ENCODE measurements at places on chromosomes 2 and 18.

DNA sequence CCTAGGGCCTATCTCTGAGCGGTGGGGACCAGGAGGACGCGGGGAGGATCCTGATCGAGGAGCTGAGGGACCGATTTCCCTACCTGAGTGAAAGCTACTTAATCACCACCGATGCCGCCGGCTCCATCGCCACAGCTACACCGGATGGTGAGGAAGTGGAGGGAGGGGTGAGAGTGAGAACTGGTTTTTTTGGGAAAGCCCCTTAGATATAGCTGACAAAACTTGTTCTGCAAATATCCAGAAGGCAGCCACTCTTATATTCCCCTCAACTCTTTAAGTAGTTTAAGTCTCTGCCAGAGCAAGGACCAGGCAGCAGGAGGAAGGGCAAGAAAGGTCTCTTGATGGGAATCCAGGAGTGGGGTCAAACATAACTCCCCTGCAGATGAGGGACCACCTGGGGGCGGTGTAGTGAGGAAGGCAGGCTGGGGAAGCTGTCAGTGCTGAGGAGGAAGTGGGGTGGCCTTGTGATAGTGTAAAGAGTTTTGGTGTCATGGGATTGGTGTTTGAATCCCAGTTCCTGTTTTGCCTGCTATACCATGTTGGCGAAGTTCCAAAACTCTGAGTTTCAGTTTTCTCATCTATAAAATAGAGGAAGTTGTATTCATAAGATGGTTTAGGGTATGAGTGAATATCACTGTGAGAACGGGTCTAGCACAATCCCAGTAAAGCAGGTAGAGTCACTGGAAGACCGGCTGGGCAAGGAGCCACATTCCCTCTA lies 3.4 kb downstream of the NAGK start:
- no peak for DNase-seq

GRCh38 chr2:233358335-233358734 lies 4.0 kb downstream of the DGKD start:
- DNase-seq = no peak

DNA sequence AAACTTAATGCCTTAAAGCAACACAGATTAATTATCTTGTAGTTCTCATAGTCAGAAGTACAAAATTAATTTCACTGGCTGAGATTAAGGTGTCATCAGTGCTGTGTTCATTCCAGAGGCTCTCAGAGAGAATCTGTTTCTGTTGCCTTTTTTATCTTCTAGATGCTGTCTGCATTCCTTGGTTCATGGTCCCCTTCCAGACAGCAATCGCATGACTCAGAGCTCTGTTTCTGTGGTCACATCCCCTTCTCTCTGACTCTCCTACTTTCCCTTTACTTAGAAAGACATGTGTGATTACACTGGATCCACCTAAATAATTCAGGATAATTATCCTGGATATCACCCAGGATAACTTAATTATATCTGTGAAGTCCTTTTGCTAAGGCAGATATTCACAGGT lies 148.6 kb downstream of the MAIP1 start:
- DNase-seq = peak; percentile 54

DNA sequence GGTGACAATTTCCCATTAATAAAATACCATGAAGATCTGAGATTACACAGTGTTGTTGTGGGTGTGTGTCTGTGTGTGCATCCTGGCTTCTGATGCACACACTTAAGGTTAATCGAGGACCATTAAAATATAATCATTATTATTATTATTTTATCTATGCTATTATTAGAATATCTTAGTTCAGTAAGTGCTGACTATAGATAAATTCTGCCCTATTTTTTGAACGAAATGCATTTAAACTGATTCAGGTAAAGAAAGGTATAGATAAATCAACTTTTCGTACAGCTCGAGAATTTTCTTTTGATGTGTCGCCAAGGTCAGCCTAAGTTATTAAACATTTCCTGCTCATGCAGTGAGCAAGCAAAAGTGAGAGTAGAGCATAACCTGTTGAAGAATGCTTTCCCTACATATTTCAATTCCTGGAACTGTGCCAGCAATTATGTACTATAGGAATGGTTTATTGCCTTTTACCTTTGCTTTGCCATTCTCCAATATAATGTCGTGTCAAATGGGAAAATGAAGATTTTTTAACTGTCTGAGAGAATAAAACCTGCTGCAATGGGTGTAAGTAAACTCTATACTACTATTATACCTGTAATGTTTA lies 25.8 kb downstream of the KCNJ3 start:
- DNase-seq = no peak

DNA sequence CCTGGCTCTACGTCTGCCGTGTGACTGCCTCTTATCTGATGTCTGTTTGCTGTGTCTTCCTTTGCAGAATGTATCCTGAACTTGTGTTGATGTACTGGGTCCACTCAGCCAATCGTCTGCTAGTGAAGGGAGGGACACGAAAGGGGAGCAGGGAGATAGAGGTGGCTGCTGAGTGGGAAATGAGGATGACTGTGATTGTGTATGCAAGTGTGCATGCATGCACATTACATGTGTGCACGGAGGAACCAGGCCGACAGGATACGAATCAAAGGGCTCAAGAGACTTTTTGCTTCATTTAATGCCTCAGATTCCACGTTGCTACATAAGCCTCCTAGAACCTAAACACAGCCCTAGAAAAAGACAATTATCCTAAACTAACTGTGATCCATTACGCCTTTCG lies 111.2 kb downstream of the TFCP2L1 start:
- DNase-seq = no peak

DNA sequence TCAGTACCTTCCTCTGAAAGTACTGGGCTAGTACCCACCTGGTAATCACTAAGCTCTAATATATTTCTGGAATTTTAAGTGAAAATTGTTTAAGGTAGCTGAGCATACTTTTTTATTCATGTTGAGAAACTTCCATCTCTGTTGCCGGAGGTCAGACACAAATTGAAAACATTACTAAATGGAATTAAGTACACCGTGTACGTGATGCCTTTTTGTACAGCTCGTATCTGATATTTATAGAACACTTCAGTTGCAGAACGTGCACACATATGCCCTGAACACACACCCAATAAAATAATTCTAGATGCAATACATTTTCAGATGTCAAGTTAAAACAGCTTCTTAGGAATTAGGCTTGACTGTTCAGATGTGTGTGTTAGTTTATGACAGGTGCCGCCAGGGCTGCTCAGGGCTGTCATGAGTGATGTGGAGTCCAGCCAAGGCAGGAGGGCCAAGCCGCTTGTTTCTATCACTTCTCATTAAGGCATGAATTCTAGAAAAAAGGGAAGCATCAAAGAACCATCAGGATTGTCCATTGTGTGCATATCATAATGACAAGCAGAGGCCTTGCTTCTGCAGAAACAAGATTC lies 80.9 kb upstream of the FOSL2 start:
- DNase-seq = no peak

- no peak for DNase-seq
These were observed at the start of gene IL1RL2 for GRCh38 chr2:102186791-102187495. IL1RL2 (plus strand) TSS chr2:102187023; CDS start chr2:102187868, 845 bp downstream.

DNA sequence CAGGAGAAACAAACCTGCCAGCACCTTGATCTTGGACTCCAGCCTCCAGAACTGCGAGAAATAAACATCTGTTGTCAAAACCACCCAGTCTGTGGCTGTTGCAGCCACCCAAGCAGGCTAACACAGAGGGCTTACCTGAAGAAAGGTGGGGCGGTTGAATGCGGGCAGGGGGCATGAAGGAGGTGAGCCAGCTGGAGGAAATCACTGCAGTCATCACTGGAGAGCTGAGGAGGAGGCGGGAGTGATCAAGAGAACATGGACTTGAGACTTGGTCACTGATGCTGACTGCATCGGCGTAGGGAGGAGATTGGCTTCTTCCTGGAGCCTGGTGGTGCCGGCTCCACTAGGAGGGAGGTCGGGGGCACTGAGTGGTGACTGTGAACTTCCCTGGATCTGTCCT lies 14.6 kb upstream of the ARMC9 start:
- no peak for DNase-seq

- DNase-seq = no peak
These were observed 42.7 kb downstream of the MAL start for GRCh38 chr2:95068256-95068655.

- no peak for DNase-seq
These were observed 62.1 kb downstream of the NABP1 start for GRCh38 chr2:191740016-191740419.

DNA sequence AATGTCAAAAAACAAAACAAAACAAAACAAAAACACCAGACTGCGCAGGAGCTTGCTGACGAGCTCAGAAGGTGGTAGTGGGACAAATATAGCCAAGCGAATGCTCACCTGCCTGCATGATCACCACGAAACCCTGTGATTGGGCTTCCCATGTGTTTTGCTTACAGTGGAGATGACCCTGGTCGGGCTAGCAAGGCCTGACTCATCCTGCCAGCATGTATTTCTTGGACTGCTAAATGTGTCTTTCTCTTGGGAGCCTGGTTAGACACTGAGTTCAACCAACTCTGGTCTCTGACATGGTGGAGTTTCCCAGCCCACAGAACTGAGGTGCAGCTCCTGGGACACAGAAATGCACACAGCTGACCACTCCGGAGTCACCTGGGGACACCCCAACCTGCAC lies 30.7 kb upstream of the DUSP2 start:
- DNase-seq = peak; percentile 73

DNA sequence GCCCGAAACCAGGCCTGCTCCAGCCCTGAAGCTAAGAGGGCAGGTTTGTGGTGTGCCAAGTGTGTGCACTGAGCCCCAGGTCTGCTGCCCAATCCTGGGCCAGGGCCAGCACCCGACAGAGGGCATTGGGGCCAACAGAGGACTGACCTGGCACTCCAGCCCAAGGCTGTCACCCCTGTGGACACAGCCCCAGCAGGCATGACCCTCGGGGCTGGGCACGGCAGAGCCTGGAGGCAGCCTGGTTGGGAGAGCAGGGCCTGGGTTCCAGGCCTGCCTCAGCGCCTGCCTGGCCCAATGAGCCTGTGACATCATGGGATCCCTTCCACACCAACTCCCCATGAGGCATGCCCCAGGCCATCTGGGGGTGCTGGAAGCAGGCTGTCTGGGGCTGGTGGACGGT lies 10.8 kb upstream of the SNED1 start:
- no peak for DNase-seq

GRCh38 chr2:12442476-12442847 lies 274.3 kb upstream of the TRIB2 start:
- peak; percentile 76 for DNase-seq

- no peak for DNase-seq
These were observed 1162.8 kb downstream of the DSC3 start for GRCh38 chr18:29879763-29880162.

GRCh38 chr2:176653479-176654443 lies 384.5 kb downstream of the MTX2 start:
- DNase-seq = peak; percentile 75

- no peak for DNase-seq
These were observed 3.3 kb downstream of the CLUL1 start for GRCh38 chr18:600107-600506.

All from astrocyte of the spinal cord (primary cell).